Caudate nucleus (tissue), 63 donors: ENCODE measurements at places on chromosomes 3 and 15.
A peak's percentile ranks its signal among the peaks of the same experiment; 100 is the strongest.

GRCh38 chr3:115715241-115715745, 92.0 kb downstream of the GAP43 start:
- DNase-seq, result no peak

DNA sequence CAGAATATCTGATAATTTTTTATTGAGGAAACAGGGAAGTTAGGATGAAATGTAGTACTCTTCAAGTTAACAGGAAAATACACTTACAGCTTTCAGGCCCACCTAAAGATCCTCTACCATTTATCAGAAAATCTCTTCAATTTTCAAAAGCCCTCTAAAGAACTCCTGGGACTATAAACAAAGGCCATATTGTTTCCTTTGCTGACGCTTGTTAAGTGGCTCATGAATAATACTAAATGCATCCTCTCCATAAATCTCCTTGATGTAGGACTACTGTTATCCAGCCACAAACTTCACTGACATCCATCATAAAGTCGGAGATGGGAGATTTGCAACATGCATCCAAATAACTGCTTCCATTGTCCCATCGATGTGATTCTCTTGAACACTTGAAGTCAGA, 326.5 kb downstream of the ZIC1 start:
- no peak for DNase-seq

DNA sequence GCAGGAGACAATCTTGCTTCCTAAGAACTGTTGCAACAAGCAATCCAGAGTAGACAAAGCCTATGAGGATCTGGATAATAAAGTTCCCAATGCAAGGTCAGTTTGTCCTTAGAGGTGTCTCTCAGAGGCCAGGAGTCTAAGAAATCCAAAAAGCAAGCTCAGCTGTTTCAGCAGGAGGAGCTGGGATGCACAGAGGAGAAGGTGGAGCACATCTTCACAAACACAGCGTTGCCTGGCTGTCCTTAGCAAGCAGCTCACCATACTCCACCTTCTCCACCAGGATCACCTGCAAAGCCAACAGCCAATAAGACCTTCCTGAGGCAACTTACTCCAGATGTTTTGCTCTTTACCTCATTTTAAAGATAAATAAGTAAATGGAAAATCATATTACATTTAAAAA, 365 bp downstream of the ZBED2 start:
- no peak for DNase-seq

DNA sequence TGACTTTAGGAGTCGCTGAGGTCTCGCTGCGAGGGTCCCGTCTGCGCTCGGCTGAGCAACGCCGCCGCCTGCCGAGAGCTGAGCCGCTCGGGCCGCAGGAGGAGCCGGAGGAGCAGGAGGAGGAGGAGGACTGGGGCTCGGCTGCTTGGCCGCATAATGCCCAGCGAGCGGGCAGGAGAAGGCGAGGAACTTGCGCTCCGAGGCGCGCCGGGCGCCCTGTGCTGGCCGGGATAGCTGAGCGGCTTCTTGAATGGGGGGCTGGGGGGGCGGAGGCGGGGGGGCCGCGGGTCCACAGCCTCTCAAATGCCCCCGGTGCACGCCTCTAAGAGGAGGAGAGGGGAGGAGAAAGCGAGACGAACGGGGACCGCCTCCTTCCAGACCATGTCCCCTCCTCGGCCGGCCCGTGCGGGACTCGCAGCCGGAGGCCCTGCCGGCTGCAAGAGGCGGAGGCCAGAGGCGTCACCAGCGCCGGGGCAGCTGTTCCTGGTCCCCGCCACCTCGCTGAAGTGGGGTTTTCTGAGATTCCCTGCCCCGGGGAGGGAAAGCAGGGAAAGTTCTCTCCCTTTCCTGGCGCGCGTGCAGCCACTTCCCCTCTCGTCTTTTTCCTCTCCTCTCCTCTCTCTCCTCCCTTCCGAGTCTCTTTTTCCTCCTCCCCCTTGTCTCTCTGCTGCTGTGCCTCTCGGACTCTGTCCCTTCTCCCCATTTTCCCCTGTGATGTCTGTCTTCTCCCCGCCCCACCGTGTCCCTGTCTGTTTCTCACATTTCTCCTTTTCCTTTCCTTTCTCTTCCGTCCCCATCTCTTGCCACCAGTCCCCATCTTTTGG, at the start of gene ADAMTS9:
Gene ADAMTS9 (minus strand): TSS at position 220 of the 824 bp plus-strand sequence. CDS start 343 bp downstream, outside the sequence.
- DNase-seq, result peak; percentile 33

DNA sequence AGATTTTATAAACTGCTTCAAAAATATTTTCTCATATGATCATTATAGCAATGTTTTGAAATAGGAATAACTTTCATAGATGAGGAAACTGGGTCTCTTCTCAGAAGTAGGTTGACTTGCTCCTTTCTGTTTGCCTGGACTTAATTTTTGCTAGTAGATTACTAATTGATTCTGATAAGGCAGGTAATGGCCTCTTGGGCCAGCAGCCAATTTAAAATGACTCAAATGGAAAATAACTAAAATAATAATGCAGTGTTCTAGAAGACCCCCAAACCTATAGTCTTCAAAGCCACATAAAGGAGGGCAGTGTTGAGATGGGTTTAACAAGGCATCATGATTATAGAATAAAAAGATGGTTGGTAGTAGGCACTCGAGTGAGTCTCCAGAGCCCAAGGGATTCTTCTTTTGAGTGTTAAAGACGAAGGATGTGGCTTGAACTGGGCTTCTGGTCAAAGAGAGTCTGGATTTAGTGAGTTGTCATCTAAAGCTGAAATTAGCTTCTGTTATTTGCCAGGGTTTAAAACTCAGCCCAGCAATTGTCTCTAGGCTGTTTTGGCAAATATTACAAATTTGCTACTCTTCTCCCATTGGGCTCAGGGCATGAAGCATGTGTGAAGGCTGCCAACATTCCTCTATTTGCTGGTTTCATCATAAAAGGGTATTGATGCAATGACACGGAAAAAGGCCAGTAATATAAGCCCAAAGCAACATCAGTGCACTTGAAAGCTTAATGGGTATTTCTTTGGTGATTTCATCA, 297.1 kb upstream of the MEIS2 start:
- no peak for DNase-seq

GRCh38 chr3:46725621-46726314, 8.1 kb upstream of the PRSS50 start:
- no peak for DNase-seq

DNA sequence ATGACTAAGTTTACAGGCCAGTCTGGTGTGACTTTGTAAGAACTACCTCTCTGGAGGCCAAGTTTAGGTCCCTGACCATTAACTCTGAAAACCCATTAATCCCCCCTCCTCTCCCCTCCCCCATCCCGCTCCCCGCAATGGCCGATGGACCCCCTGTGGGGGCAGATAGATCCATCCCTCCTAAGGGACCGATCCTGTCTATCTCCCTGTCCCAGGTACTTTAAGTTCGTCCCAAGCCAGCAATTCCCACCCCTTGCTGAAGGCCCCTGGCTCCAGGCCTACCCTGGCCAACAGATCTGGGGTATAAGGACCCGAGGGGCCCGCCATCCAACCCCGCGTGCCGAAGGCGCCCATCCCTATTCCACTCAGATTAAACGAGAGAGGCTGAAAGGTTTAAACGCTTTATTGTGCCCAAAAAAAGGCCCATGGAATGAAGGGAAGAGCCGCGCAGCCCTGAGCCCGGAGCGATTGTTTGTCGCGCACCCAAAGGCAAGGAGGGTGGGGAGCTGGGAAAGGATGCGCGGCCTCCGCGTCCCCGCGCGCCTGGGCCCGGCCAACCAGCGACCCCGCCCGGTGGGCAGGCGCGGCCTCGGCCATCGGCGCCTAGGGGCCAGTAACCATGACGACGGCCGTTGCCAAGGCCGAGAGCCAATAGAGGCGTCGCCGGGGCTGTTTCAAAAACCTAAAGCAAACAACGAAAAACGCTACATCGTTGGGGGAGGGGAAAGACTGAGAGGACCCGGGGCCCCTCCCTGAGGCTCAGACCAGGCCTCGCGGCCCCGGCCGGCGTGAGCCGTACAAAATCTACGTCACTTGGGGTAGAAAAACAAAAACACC, 35.9 kb downstream of the HMCES start:
- DNase-seq, result peak; percentile 64

- no peak for DNase-seq
Observed at GRCh38 chr3:63654211-63654610, 1.7 kb downstream of the SNTN start.
